ENCODE measurements at places on chromosomes 16 and 17.

GRCh38 chr16:70565053-70565452, 41.4 kb downstream of the SF3B3 start:
- no peak for DNase-seq

DNA sequence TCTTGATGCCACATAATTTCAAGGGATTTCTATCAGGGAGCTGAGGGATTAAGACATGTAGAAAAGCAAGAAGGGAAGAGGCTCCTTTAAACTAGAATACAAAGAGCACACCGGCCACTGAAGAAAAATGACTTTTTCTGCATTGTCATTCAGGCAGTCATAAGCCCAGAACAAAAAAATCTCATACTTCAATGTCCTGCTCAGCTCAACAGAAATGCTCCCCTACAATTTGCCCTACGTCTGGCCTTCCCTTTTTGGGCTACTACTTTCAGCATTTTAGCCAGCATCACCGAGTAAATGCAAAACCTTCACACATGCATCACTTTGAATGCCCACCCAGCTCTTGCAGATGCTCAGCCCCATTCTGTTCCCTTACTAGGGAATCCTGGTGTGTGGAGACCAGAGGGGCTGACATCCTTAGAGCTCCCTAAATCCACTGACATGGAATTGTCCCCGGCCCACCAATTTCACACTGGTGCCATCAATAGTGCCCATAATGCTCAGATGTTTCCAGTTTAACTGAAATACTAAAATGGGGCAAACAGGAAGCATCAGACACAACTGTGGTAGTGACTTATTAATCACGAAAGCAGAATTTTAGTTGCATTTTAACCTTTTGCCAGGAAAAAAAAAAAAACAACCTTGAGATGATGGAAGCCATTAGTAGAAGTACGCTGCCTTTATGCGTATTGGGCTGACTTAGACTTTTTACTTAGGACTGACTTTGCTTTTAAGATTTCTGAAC, 2.7 kb downstream of the MAP3K14 start:
- DNase-seq = no peak

DNA sequence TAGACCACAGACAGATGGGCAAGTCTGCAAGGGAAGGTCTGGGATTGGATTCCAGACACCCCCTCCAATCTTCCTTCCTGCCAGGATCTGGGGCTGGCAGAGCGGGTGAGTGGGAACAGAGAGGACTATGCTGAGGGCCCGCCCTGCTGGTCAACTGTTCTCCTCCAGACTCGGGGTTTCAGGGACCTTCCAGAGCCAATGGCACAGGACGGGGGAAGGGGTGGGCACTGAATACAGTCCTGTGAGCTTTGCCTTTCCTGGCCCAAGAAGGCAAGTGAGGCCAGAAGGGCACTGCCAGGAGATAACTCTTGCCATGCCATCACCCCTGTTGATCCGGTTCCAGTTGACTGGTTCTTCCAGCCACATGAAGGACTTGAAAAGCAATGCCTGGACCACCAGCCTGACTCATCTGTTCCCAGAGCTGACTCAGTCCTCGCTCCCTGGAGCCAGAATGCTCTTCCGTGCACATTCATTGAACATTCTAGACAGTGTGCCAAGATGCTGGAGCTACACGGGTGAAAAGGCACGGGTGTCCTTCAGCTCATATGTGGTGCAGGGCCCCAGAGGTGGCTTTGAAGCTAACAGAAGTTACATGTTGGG, 533 bp upstream of the MEFV start:
- DNase-seq = peak; percentile 25

- DNase-seq = no peak
Observed at GRCh38 chr16:24348545-24349290, 92.6 kb downstream of the CACNG3 start.

DNA sequence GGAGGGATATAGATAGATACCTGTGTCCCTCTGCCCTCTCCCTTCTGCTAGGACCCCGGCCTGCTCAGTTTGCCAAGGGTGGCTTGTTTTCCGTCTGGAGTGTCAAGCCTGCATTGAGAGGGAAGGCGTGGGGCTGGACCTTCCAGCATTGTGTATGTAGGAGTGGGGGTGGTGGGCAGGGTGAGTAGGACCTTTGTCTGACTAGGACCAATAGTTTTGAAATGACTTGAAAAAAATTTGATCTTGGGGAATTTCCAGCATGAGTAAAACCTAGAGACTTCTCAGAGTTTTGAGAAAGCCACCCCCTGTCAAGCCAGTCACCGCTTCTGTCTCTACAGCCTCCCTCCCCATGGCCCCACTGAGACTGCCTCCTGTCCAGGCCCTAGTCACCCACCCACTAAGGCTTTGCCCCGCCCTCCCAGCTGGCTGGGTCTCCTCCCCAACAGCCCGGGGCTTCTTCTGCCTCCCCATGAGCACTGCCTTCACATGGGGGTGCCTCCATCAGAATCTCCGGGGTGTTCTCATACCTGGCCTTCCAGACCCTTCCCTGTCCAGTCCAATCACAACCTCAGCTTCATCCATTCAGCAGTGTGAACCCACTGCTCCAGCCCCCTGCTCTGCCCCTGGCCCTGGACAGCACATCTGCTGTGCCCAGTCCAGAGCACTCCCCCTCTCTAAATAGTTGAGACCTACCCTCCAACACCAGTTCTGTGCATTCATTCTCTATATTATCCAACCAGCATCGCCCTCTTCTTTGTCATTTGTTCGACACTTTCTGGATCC, 207.0 kb downstream of the MSI2 start:
- DNase-seq = no peak

DNA sequence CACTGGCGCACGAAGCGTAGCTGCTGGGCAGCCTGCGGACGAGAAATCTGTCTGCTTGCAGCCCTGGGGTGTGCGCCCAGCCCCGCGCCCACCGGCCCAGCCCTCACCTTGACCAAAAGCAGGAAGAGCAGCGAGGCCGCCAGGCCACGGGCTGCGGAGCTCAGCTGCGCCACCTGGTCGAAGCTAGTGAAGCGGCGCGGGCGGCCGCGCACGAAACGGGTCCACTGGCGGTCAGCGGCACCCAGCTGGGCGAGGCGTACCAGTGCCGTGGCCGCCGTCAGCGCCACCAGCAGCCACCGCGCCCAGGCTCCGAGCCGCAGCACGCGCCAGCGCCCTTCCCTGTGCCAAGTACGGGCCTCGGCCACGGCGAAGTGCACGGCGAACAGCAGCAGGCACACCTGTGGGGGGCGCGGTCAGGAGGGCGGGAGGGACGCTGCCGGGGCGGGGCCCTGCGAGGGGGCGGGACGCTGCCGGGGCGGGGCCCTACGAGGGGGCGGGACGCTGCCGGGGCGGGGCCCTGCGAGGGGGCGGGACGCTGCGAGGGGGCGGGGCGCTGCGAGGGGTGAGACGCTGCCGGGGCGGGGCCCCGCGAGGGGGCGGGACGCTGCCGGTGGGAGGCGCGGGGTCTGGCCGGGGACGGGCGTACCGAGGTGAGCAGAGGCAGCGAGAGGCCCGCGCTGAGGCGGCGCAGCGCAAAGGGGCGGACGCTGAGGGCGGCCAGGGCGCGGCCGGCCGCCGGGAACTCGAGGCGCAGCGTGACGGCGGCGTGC, 43.2 kb downstream of the TSC2 start:
- DNase-seq = no peak

- no peak for DNase-seq
Observed at GRCh38 chr17:80287806-80288567, 27.3 kb downstream of the RNF213 start.
